Forelimb muscle (tissue), 1 donor: ENCODE measurements at places on chromosomes 3 and 15. TPM values are rescaled to one million over a fixed set of nuclear protein-coding genes. Genes with fewer than 3 reads are reported as not detected.

Gene CNBP
- polyA plus RNA-seq: 311 TPM

Gene SLC12A1
- 0.15 TPM for polyA plus RNA-seq

Gene SLC9C1
- 0.42 TPM for polyA plus RNA-seq

Gene RHCG
- not detected for polyA plus RNA-seq

Gene SLC2A2
- polyA plus RNA-seq: not detected

Gene MCTP2
- polyA plus RNA-seq: 0.37 TPM

Gene DUOX1
- polyA plus RNA-seq: 2.9 TPM

Gene GOLGA6A
- 0.53 TPM for polyA plus RNA-seq

Gene PPARG
- 2.8 TPM for polyA plus RNA-seq

Gene MANF
- polyA plus RNA-seq: 54.3 TPM

Gene CILP
- 22.1 TPM for polyA plus RNA-seq

Gene NDUFB4
- 170 TPM for polyA plus RNA-seq

Gene DGKG
- 3.1 TPM for polyA plus RNA-seq

Gene ZCWPW2
- polyA plus RNA-seq: 1.7 TPM

Gene USP13
- polyA plus RNA-seq: 48.8 TPM

Gene ERICH6
- polyA plus RNA-seq: 0.11 TPM

Gene RTP1
- not detected for polyA plus RNA-seq

Gene COX17
- 68.4 TPM for polyA plus RNA-seq

Gene RASGRP1
- polyA plus RNA-seq: 0.18 TPM

Gene GXYLT2
- polyA plus RNA-seq: 28.2 TPM

Gene SCAANT1
- polyA plus RNA-seq: 1.0 TPM

Gene CLRN1
- polyA plus RNA-seq: 0.23 TPM

Gene SPTSSB
- 0.59 TPM for polyA plus RNA-seq

Gene MYO1E
- polyA plus RNA-seq: 32.9 TPM
